ENCODE measurements at places on chromosomes 13 and 19.

DNA sequence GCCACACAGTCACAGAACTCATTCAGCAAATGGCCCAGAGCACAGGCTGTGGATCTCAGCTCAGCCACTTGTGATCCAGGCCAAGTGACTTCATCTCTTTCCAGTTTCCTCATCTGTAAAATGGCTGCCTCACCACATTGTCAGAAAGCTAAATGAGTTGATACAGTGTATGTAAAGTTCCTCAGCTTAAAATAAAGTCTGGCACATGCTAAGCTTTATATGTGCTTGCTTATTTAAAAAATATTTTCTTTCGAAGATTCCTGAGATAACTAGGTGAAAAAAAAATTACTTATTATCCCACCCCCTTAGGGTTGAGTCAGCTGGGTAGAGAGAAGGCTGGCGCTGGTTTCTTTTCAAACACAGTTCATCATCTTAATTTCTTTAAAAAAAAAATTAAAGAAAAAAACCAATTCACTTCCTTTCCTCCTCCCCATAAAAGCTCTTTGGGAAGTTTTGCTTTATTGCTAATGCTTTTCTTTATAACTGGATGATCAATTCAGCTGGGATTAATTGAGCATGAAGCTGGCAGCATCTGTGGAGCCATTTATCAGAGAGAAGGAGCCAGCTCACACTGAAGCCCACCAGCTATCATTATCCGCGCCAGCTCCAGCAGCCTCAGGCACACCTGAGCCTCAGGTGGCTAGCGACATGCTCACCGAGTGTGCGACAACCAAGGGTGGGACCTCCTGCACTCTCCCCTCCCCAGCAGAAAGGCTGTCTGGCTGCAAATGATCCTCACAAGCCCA lies 354.9 kb downstream of the FOXO1 start:
- no peak for DNase-seq

DNA sequence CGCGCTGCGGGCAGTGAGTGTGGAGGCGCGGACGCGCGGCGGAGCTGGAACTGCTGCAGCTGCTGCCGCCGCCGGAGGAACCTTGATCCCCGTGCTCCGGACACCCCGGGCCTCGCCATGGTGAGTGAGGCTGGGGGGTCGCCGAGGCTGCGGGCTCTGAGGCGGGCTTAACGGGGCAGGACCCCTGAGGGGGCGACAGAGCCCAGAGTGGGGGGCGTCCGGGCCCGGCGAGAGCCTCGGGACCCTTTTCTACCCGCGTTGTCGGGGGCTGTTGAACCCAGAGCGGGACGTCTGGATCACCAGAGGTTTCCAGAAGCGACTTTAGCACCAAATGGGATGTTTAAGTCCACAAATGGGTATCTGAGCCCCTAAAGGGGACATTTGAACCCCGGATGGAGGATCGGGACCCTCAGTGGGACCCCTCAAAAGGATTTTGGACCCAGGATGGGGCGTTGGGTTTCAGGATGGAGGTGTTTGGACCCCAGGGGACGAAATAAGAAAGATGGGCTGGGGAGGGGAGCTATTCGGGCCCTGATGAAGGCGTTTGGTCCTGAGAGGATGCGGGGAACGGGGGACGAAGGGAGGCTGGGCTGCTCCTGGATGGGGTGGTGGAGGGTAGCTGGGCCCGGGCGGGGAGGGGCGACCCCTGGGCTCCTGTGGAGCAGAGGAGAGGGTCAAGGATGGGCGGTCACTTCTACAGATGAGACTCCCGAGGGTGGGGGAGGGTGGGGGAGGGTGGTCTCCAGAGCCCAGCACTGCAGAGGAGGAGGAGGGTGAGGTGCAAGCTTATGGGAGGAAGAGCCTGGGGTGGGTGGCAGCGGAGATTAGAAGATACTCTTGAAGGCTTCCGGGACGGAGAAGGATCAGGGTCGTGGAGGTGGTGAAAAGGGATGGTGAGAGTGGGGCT lies at the start of gene CALM3:
Gene CALM3, plus strand, starts transcription at position 13 of the 907 bp plus-strand sequence. Its CDS starts 105 bp downstream, at position 118.
- no peak for DNase-seq

DNA sequence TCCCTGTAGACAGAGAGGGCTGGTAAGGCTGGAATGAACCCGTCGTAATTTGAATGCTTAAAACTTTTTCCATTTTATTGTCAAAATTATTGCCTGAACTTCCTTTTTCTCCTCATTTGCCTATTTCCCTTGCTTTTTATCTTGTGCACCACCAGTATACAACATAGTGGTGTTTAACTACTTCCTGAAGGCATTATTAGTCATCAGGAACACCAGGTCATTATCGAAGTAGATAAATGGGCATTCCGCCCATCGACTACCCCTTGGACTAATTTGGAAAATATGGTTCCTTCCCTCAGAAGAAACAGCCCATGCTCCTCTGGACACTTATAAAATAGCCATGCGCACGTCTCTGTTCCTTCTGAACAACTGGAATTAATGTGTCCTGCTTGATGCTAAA lies 232.1 kb downstream of the TM9SF2 start:
- DNase-seq: no peak

- no peak for DNase-seq
Measured at GRCh38 chr13:80296638-80297037, 44.3 kb downstream of the SPRY2 start.

DNA sequence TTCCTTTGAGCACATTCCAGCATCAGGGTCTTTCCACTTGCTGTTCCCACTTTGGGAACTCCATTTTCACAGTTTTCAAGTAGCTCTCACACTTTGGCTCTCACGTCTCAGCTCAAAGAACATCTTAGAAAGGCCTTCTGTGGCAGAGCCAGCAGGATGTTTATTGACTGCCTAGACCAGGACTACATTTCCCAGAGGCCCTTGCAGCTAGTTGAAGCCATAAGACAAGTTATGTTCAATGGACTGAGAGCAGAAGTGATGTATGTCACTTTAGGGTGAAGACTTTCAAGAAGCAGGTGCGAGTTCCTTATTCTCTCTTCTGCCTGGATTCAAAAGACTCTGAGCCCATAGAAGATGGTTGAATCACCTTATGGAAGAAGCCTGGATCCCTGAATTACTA lies 4.3 kb upstream of the HAUS5 start:
- DNase-seq: no peak

- DNase-seq: peak; percentile 58
Measured at GRCh38 chr19:12834976-12835757, 788 bp upstream of the RTBDN start.

- DNase-seq: no peak
Measured at GRCh38 chr13:98405690-98406344, 171.1 kb downstream of the STK24 start.

DNA sequence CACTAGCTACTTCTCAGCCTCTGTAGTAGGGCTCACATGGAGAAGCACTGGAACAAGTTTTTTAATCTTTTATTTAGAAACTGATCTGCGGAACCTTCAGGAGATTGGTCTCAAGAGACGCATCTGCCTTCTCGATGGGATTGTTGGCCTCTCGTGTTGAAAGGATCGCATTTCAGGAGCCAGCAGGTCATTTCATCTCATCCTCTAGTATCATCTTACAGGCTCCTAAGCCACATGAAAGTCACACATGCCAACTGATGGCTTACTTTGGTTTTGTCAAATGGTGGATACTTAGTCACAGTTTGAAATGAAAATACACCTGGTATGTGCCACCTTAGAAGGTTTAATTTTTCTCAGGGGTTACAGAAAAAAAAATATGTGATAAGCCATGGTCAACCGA lies 1703.6 kb downstream of the EFNB2 start:
- no peak for DNase-seq

GRCh38 chr13:51895906-51896888 lies 34.4 kb downstream of the CCDC70 start:
- peak; percentile 77 for DNase-seq
